ENCODE measurements at places on chromosomes 13 and 19. TPM values are rescaled to one million over a fixed set of nuclear protein-coding genes. Genes with fewer than 3 reads are reported as not detected.

The WDR88 gene
- not detected for total RNA-seq

The FPR3 gene
- total RNA-seq: 8.3 TPM

The RNF17 gene
- total RNA-seq: not detected

The KCNJ14 gene
- 0.86 TPM for total RNA-seq

The METTL21C gene
- not detected for total RNA-seq

The ITGBL1 gene
- 15.4 TPM for total RNA-seq

The TINCR gene
- total RNA-seq: 0.33 TPM

The MPND gene
- total RNA-seq: 9.2 TPM

The PSPN gene
- total RNA-seq: 2.5 TPM

The OR7C1 gene
- 0.06 TPM for total RNA-seq

The LILRB1 gene
- 5.0 TPM for total RNA-seq

The ASF1B gene
- not detected for total RNA-seq

The SLC1A5 gene
- total RNA-seq: 67.1 TPM

The ZNF497 gene
- total RNA-seq: 0.42 TPM

The ZNF808 gene
- total RNA-seq: 16.7 TPM

The GAPDHS gene
- not detected for total RNA-seq

The PRODH2 gene
- not detected for total RNA-seq

The FGF22 gene
- 2.1 TPM for total RNA-seq

The S1PR4 gene
- total RNA-seq: 0.42 TPM

The CD209 gene
- total RNA-seq: 4.0 TPM

The KLK4 gene
- not detected for total RNA-seq

The DACH1 gene
- 1.4 TPM for total RNA-seq
